Right cardiac atrium (tissue), 5 donors: ENCODE measurements at places on chromosomes 1 and 21. TPM values are rescaled to one million over a fixed set of nuclear protein-coding genes. Genes with fewer than 3 reads are reported as not detected.

TNFSF4 gene
- 1.3 TPM for polyA plus RNA-seq

ARTN gene
- 0.34 TPM for polyA plus RNA-seq

UTS2 gene
- polyA plus RNA-seq, result 0.05 TPM

HUNK gene
- 0.07 TPM for polyA plus RNA-seq

LAMB3 gene
- polyA plus RNA-seq, result 4.9 TPM

PRAMEF12 gene
- not detected for polyA plus RNA-seq

C1orf94 gene
- polyA plus RNA-seq, result not detected

REG4 gene
- not detected for polyA plus RNA-seq

BARHL2 gene
- polyA plus RNA-seq, result not detected

HHIPL2 gene
- polyA plus RNA-seq, result 0.57 TPM

DMBX1 gene
- not detected for polyA plus RNA-seq

AKNAD1 gene
- not detected for polyA plus RNA-seq

FCER1A gene
- polyA plus RNA-seq, result not detected

CREG1 gene
- polyA plus RNA-seq, result 64.6 TPM

RGS7 gene
- polyA plus RNA-seq, result 0.02 TPM

COL6A1 gene
- polyA plus RNA-seq, result 165 TPM
